Left kidney (tissue), 8 donors: ENCODE measurements at places on chromosomes 12 and 14. TPM values are rescaled to one million over a fixed set of nuclear protein-coding genes. Genes with fewer than 3 reads are reported as not detected.
A peak's percentile ranks its signal among the peaks of the same experiment; 100 is the strongest.

The ABCB9 gene
- polyA plus RNA-seq, result 8.4 TPM

The DTD2 gene
- polyA plus RNA-seq, result 22.3 TPM

DNA sequence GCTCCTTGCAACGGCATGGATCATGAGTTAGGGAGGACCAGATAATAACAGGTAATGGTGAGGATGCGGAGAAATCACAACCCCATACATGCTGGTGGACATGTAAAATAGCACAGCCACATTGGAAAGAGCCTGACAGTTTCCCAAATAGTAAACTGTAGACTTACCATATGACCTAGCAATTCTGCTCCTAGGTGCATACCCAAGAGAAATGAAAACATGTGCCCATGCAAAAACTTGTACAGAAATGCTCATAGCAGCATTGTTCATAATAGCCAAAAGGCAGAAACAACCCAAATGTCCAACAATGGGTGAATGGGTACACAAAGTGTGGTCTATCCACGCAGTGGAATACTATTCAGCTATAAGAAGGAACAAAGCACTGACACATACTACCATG is 97.5 kb upstream of the VRK1 start:
- DNase-seq, result no peak

- DNase-seq, result peak; percentile 78
Observed at GRCh38 chr14:55271572-55272298, 514 bp downstream of the FBXO34 start.

DNA sequence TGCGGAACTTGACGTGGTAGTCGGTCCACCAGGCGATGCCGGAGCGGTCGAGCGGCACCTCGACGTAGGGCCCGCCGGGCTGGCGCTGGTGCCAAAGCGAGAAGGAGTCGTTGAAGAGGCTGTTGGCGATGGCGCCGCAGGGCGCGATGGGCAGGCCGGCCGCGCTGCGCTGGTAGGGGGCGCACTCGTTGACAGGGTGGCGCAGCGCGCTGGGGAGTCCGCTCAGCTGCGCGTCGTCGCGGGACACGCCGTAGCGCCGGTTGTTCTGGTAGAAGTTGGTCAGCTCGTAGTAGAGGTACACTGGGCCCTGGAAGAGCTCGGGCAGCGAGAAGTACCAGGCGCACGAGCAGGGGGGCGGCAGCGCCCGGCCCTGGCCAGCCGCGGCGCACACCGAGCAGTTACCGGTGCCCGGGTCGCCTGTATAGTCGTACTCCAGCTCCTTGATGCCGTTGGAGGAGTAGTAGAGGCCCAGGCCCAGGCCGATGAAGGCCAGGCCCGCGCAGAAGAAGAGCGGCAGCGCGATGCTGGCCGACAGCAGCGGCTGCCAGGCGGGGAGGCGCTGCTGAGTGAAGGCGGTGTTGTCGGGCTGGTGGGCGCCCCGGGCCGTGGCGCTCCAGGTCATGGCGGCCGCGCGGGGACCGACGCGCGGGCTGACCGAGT is 482 bp downstream of the TMEM30B start:
- DNase-seq, result no peak

GRCh38 chr14:30849354-30849753 is 25.0 kb upstream of the COCH start:
- DNase-seq, result no peak

GRCh38 chr14:36479344-36479743 is 40.7 kb downstream of the NKX2-1 start:
- no peak for DNase-seq

DNA sequence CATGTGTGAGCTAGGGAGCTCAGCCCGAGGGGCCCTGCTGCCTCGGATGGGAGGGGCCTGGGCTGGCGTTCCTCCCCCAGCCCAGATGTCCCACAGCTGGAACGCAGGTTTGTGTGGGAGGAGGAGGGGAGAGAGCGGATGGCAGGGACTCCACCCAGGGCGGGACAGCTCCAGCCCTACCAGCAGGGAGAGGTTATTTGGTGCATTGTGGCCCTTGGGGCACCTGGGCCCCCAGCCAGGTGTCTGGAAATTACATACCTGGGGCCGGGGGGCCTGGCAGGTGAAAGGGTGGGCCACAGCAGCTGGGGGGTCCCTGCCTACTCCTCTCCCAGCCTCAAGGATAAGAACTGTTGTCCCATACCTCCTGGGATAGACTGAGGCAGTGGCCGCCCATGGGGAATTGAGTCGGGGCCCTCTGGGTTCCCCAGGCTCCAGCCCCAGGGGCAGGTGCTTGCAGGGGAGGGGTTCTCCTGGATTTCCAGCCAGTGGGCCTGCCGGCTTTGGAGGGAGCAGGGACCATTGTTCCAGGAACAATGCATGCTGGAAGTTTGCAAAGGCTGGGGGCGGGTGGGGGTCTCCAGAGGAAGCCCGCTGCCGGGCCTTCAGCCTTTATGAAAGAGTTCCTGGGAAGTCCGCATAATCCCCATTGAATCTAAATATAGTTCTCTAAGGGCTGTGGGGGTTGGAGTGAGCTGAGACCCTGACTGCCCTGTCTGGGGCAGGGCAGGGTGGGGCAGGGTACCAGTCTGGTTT is 1.2 kb downstream of the KIF26A start:
- DNase-seq, result no peak

DNA sequence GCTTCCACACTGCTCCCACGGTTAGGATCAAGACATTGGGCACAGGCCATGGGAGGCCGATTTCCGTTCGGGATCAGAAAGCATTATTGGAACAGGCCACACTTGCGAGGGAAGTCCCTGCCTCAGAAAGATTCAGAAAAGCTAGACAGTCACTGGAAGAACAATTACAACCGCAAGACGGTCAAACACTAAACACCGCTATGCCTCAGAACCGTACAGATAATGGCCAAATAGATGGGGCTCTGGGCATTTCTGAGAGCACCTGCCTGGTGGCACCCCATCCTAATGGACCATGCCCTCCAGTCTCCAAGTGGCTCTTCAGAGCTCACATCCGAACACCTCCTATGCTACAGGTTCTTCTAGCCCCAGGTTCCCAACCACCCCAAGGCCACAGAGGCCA is 42.0 kb downstream of the SSH1 start:
- no peak for DNase-seq
